ENCODE measurements at places on chromosomes 6 and 20.

- DNase-seq = no peak
These were observed 581.6 kb upstream of the FLRT3 start for GRCh38 chr20:14918976-14919375.

GRCh38 chr6:36718560-36718959 is 20.9 kb downstream of the RAB44 start:
- DNase-seq = no peak

- DNase-seq = no peak
These were observed 25.1 kb upstream of the KIAA0408 start for GRCh38 chr6:127484212-127484863.

- no peak for DNase-seq
These were observed 38.0 kb downstream of the MACROD2 start for GRCh38 chr20:14033310-14033709.

DNA sequence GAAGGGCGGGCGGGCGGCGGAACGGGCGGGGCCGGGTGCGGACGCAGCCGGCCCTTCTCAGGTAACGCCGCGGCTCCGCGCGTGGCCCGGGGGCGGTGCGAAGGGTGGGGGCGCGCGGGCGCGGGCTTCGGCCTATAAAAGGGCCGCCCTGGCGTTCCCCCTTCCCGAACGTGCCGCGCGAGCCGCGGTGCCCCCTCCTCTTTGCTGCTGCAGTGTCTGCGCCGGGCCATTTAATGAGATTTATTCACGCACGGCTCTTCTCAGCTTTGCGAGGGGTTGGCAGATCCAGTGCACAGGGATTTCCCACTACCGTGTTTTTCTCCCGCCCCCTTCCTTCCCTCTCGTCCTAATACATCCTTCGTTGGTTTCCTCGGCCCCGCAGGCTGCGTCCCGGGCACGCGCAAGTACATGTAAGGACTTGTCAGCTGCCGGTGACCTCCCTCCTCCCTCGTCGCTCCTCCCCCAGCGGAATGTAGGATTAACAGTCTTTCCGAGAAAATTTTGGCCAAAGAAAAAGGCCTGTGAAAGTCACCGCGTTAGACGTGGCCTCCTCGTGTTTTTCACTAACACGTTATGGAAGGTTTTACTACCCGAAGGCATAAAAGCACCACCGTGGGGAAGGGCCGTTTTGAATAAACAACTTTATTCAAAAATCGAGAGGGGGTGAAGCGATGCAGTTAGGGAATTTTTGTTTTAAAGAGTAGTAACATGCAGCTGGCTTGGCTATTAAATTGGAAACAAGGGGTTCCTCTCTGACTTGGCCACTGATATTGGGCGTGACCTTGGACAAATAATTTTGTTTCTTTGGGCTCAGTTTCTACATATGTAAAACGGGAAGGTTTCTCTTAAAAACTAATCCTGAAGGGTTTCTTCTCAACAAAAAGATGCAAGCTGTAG is 966 bp upstream of the REV3L start:
- peak; percentile 75 for DNase-seq

- DNase-seq = no peak
These were observed 2.3 kb upstream of the ID4 start for GRCh38 chr6:19834858-19835257.

- DNase-seq = no peak
These were observed at the start of gene SAMD10 for GRCh38 chr20:63979557-63980316. Gene SAMD10, minus strand, starts transcription at chr20:63979642. Its CDS starts 175 bp downstream, at chr20:63979467.

DNA sequence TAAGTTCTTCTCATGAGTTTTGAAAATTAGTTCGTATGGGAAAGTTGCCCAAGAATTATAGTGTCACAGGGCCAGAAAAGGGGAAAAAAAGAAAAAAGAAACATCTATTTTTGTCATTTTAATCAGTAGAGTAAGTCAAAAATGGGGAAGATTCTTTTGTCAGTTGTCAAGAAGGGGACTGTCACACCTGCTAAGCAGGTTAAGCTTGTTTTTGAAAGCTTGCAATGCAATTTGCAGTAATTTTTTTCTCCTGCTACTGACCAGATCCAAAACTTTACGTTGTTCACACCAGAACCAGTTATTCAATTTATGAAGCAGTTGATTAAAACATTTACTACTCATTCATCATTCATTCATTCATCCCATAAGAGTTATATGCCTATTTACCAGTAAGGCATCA is 171.4 kb downstream of the SOX4 start:
- no peak for DNase-seq

DNA sequence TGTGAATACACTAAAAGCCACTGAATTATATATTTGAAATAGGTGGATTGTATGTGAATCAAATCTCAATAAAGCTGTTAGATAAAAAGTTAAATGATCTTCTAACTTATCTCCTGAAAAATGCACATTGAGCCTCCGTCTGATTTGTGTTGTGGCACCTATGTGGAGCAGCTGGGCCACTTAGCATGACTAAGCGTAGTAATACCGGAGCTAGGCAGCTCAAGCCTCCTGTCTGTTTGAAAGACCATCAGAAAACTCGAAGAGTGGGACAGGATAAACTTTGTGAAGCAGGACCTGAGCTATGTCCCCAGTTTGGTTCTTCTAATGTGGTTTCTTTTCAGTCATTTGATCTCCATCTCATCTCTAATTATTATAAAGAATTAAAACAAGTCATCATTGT is 11.0 kb upstream of the NOL7 start:
- no peak for DNase-seq

- DNase-seq = no peak
These were observed 60.6 kb downstream of the ADNP start for GRCh38 chr20:50870561-50871161.

DNA sequence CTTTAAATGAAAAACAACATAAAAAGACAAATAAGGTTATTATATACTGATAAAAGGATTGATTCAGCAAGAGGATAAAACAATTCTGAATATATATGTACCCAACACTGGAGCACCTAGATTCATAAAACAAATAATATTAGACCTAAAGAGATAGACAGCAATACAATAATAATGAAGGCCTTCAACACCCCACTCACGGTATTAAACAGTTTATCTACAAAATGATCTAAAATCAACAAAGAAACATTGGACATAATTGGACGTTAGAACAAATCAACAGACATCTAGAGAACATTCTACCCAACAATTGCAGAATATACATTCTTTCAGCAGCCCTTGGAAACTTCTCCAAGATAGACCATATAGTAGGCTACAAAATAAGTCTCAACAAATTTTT is 24.1 kb downstream of the TREM1 start:
- DNase-seq = no peak

- DNase-seq = no peak
These were observed 188.7 kb upstream of the CEP162 start for GRCh38 chr6:84416043-84416657.

DNA sequence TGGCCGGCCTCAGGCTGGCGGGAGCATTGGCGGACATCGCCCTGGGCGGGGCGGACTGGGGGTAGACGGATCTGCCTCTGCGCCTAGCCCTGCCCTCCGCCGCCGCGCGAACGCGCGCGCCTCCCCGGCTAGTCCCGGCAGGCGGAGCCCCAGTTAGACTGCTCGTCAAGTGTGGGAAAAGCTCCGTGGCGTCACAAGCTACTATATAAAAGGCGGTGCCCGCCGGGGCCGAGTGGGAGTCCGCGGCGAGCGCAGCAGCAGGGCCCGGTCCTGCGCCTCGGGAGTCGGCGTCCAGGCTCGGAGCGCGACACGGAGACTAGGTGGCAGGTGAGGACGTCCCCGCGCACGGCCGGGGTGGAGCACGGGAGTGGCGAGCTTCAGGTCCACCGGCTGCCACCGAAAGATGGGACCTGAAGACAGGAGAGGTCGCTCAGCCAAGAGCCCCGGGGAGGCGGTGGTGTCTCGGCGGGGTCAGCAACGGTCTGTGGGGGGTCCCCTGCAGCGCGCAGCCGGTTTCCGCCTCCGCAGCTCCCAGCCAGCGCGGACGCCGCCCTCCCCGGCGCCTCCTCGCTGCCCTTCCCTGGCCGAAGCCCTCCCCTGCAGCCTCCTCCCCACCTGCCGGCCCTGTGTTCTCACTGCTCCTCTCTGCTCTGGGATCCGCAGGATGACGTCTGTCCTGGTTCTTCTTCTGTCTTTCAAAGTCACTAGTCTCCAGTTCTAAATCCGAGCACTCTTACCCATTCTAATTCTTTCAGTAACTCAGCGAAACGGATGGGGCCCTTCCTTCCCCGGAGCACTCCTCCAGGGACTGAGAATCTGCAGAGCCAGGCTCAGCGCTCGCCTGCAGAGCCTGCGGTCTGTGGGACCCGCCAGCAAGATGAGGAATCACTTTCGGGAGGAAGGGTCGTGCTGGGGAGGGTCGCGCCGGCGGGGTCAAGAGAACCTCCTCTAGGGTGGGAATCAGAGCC is 4.3 kb upstream of the RIPK1 start:
- no peak for DNase-seq

DNA sequence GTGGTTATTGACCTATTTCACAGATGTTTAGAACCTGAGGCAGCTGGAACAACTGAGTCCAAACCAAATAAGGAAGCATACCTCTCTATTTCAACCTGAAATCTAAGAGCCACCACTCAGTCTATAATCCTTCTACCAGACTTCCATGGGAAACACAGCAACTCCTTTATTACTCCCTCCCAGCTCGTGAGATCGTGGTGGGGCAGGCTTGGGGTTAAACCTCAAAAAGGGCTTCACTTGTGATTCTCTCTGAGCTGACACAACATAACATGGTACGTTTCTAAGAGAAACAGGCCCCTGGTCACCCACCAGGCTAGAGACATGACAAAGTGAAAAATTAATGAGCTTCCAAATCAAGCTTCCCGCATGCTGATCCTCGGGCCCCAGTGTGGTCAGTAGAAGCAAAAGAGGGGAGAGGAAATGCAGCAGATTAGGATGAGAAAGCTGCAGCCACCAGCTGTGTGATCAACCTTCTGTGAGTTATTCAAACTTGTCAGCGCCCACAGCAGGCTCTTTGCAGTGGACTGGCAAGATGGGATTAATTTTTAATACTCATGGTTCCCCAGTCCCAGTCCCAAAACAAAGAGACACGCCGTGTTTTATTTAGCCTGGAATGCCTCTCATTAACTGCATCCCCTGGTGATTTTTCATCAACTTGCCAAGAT is 9.3 kb downstream of the PKHD1 start:
- DNase-seq = no peak

DNA sequence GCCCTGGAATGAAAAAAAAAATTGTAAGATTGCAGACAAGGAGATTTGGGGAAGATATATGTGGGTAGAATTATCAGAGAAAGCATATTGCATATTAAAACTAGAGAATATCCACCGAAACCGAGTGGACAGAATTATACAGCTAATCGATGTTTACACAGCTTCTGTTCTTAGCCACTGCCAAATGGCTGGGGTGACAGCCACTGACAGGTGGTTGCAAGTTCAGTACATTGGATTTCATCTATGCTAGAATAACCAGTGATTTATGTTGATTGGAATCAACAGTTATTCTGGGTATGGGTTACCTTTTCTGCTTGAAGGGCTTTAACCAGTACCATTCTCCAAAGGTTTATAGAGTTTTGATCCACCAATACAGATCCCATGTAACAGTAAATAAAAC is 48.4 kb upstream of the THEMIS start:
- DNase-seq = no peak

DNA sequence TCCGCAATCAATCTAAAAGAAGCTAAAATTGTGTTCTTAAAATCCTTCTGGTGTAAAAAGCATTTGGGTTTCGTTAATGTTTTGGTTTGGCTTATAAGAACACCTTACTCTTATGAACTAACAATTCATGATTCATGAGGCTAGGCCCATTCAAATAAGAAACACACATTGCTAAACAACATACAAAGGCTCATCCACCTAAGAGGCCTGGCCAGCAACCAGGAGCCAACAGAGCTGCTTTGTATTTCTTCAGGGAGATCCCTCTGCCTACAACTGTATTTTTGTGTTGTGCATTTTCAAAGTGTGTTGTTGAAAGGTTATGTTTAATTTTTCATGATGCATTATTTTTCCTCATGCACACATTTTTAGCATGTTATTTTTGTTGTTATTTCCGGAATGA is 98.6 kb downstream of the PTPRK start:
- no peak for DNase-seq

DNA sequence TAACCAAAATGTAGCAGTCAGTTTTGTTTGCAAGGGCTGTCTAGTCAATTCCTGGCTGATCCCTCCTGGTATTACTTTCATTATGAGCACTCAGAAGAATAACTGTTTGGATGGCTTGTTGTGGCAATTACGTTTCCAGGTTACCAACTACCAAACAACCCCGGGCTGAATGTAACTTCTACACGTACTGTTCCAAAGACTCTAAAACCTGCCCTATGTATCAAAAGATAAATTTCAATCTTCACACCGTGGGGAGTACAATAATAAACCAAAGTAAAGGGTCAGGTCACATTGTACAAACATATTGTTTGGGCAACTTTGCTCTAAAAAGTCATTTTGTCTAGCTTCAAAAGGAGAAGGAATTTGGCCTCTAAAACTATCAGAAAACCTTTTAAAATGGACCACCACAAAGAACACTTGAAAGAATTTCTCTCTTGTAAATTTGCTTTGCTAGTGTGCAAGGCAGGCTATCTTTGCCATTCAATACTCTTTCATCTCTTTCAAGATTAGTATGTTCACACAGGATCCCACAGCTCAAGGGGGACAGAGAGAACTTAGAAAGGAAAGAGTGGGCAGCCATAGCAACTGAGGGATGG is 27.6 kb downstream of the DCDC2 start:
- DNase-seq = no peak

GRCh38 chr6:122472022-122472340 is 374 bp upstream of the SERINC1 start:
- no peak for DNase-seq

- DNase-seq = no peak
These were observed 19.0 kb upstream of the ASIP start for GRCh38 chr20:34222208-34222607.

GRCh38 chr6:133159255-133159795 is 81.8 kb upstream of the EYA4 start:
- no peak for DNase-seq

DNA sequence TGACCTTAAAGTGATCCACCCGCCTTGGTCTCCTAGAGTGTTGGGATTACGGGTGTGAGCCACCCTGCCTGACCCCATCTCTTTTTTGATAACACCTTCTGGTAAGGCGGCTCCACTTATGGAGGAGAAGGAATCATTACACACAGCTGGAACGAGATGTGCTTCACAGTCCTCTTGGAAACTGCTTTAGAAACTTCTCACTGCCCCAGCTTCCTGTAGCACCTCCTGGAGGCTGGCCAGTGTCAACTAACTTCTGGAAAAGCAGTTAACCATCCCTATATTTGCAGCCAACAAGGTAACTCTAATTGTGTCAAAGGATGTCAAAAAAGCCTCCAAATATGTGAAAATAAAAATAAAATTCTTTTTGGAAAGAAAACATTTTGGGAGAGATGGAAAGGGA is 48.8 kb upstream of the BCLAF1 start:
- no peak for DNase-seq

- no peak for DNase-seq
These were observed 92.5 kb downstream of the SLC24A3 start for GRCh38 chr20:19304886-19305415.

- DNase-seq = no peak
These were observed 110.8 kb downstream of the ERMARD start for GRCh38 chr6:169862043-169862891.
